ENCODE measurements at places on chromosomes 1 and 21. TPM values are rescaled to one million over a fixed set of nuclear protein-coding genes. Genes with fewer than 3 reads are reported as not detected.

Gene TMEM200B
- total RNA-seq: 3.4 TPM

Gene RHD
- total RNA-seq: not detected

Gene SPATA21
- total RNA-seq: not detected

Gene B3GALT5
- 81.9 TPM for total RNA-seq

Gene SLC2A1
- 58.7 TPM for total RNA-seq

Gene MSH4
- not detected for total RNA-seq

Gene TSPEAR
- total RNA-seq: not detected

Gene NOL9
- 19.0 TPM for total RNA-seq

Gene ABCG1
- total RNA-seq: 67.7 TPM

Gene LCE3E
- total RNA-seq: not detected

Gene RGS18
- not detected for total RNA-seq

Gene KCNH1
- total RNA-seq: 2.2 TPM

DNA sequence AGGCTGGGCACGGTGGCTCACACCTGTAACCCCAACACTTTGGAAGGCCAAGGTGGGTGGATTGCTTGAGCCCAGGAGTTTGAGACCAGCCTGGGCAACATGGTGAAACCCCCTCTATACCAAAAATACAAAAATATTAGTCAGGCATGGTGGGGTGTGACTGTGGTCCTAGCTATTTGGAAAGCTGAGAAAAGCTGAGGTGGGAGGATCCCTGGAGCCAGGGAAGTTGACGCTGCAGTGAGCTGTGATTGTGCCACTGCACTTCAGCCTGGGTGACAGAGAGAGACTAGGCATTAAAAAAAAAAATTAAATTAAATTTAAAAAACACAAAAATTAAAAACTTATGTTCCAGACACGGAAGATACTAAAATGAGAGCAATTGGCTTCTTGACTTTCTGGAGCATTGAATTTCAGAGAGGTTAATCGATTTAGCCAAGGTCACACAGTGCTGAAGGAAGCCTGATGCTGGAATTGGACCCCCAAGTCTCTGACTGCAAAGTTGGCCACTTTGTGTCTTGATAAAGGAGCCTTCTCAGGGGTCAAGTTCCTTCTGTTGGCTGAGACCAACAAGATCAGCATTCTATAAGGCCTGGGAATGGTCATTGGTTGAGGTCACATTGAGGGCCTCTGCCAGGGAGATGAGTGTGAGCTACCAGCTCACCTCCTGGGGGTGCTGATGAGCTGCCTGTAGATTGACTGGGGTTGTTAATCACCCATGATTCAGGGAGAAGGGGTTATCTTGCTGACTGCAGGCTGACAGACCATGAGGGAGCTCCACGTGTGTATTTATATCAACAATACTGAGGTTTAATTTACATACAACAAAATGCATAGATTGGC, 54.3 kb downstream of the RPS6KA1 start:
- no peak overlapping the region for H3K27ac ChIP-seq
- no peaks in the 10 kb centered on the region for H3K4me1 ChIP-seq
- no peaks in the 10 kb centered on the region for H3K27me3 ChIP-seq
- no peaks in the 10 kb centered on the region for H3K36me3 ChIP-seq
- DNase-seq: no peak

- H3K4me3 ChIP-seq: no peak overlapping the region
- H3K4me1 ChIP-seq: peaks cover 7% of the 10 kb centered on the region
- H3K27ac ChIP-seq: no peak overlapping the region
- no peaks in the 10 kb centered on the region for H3K27me3 ChIP-seq
These were observed 12.8 kb downstream of the KCNJ15 start for GRCh38 chr21:38269576-38269936.

GRCh38 chr1:46150085-46150484, 17.7 kb upstream of the PIK3R3 start:
- no peak overlapping the region for H3K4me3 ChIP-seq
- no peak for DNase-seq
- no peaks in the 10 kb centered on the region for H3K36me3 ChIP-seq

DNA sequence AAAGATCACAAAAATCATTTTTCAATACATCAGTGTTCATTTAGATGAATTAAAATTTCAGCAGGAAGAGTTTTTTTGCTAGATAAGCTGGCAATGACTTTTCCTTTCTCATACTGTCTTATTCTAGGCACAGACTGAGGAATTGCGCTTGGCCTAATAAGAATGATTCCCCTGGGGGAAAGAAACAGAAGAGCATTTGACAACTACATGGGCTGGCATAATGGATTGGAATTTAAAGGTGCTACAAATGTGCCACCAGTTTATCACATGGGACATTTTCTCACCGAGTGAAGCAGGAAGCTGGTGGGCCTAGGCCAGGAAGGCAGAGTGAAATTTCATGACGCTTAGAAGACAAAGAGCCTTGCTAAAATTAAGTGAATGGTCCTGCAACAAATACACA, 39.3 kb downstream of the CDKN2C start:
- H3K27me3 ChIP-seq: no peaks in the 10 kb centered on the region
- no peaks in the 10 kb centered on the region for H3K4me1 ChIP-seq
- DNase-seq: no peak
- H3K27ac ChIP-seq: no peak overlapping the region
- no peak overlapping the region for H3K4me3 ChIP-seq
- H3K36me3 ChIP-seq: no peaks in the 10 kb centered on the region

DNA sequence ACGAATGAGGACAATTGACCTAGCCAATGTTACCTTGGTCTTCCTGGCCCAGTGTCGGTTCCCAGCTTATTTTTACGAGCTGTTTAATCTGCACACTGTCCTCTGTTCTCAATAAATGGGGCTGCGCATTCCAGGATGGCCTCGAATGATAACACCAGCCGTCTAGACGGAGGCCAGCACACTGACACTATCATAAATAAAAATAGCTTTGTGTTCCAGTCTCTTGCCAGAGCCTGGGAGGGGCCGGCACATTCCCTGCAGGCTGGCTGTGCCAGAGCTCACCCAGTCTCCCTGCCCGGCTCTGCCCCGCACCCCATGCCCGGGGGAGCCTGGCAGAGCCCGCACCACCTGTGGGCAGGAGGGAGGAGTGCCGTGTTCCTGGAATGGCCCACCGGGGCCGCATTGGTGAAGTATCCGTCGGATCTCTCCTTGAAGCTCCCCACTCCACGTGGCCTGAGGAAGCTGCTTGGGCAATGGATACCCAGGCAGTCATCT, 92.1 kb downstream of the SPSB1 start:
- peaks cover 30% of the 10 kb centered on the region for H3K4me1 ChIP-seq
- H3K36me3 ChIP-seq: no peaks in the 10 kb centered on the region
- H3K27ac ChIP-seq: peak overlapping the region; percentile 56
- H3K4me3 ChIP-seq: no peak overlapping the region

- no peak overlapping the region for H3K27ac ChIP-seq
- H3K27me3 ChIP-seq: no peaks in the 10 kb centered on the region
- no peaks in the 10 kb centered on the region for H3K36me3 ChIP-seq
- DNase-seq: no peak
- no peaks in the 10 kb centered on the region for H3K4me1 ChIP-seq
- no peak overlapping the region for H3K4me3 ChIP-seq
These were observed 288.4 kb upstream of the RGS18 start for GRCh38 chr1:191869790-191870312.

- H3K4me1 ChIP-seq: peaks cover 41% of the 10 kb centered on the region
- peak; percentile 97 for DNase-seq
- no peaks in the 10 kb centered on the region for H3K27me3 ChIP-seq
- H3K36me3 ChIP-seq: no peaks in the 10 kb centered on the region
- H3K27ac ChIP-seq: peak within 1 kb of the TSS; percentile 97
- H3K4me3 ChIP-seq: peak within 1 kb of the TSS; percentile 46
These were observed at the start of gene PTP4A2 for GRCh38 chr1:31938184-31938975. TSS of gene PTP4A2 (minus strand) at chr1:31938368. CDS start at chr1:31919065, 19,303 bp downstream.

DNA sequence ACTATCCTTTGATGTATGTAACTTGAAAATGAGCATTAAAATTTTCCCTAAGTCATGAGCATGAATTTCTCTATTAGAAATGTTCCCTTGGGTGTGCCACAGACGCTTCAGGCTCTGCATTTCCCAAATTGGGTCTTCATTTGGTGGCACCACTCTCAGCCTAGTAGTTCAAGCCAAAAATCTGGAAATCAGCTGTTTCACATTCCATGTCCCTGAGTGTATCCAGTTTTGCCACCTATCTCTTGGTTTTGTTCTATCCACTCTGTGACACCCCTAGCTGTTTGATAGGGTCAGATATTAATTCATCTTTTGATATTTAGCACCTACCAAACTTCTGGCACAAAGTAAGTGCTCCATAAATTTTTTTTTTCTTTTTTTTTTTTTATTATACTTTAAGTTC, 89.5 kb upstream of the DPH5 start:
- H3K4me3 ChIP-seq: no peak overlapping the region
- H3K27ac ChIP-seq: no peak overlapping the region
- no peaks in the 10 kb centered on the region for H3K27me3 ChIP-seq
- H3K4me1 ChIP-seq: no peaks in the 10 kb centered on the region
- no peak for DNase-seq

DNA sequence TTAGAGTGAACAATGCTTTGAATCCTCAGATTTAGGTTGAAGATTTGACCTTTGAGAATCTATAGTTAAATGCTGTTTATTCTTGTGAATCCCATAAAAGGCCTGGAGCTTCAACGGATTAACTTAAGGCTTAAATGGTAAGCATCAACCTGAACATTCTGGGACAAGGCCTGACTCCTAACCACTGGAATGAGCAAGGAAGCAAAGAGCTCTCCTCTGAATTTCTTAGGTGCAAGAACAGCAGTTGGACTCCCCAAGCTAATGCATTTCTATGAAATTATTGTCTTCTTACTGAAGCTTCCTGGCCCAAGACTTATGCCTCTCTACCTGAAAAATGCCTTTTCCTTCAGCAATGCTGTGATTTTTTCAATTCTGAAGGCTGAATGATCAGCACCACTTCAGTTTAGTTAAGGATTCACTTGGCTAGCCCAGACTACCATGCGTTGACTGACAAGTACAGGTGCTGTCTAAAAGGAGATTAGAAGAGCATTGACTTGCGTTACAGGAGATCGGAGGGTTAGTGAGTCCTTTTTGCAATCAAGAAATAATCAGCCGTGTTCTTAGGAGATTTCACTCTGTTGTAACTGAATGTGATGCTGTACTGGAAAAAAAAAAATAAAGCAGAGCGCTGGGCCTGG, 178.5 kb downstream of the ZC3H11B start:
- H3K4me1 ChIP-seq: no peaks in the 10 kb centered on the region
- no peaks in the 10 kb centered on the region for H3K36me3 ChIP-seq
- no peak for DNase-seq
- H3K4me3 ChIP-seq: no peak overlapping the region
- no peak overlapping the region for H3K27ac ChIP-seq

- H3K4me1 ChIP-seq: no peaks in the 10 kb centered on the region
- no peak for DNase-seq
- no peaks in the 10 kb centered on the region for H3K36me3 ChIP-seq
- no peak overlapping the region for H3K27ac ChIP-seq
- H3K27me3 ChIP-seq: no peaks in the 10 kb centered on the region
These were observed 113.0 kb upstream of the RGS1 start for GRCh38 chr1:192462616-192463015.

- no peak overlapping the region for H3K27ac ChIP-seq
- DNase-seq: no peak
- H3K36me3 ChIP-seq: no peaks in the 10 kb centered on the region
- no peaks in the 10 kb centered on the region for H3K27me3 ChIP-seq
These were observed 264.2 kb downstream of the NPHP4 start for GRCh38 chr1:5727871-5728643.

DNA sequence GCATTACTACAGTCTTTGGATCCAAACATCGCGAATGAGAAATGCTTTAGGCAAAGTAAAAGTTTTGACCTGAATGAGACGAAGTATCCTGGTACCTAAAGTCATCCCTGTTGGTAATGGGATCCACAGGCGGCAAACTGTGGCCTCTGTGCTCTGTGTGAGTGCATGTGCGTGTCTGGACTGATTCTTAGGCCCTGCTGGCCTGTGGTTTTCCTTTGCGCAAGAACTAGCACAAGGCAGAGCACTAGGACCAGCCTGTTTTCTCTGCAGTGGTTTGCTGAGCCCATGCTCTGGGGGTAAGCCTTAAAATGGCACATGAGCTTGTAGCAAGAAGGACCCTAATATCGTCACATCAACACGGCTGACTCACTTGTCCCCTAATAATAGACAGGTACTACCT, 251.2 kb downstream of the DSCAM start:
- H3K4me3 ChIP-seq: no peak overlapping the region
- no peak for DNase-seq
- no peaks in the 10 kb centered on the region for H3K27me3 ChIP-seq

- no peaks in the 10 kb centered on the region for H3K27me3 ChIP-seq
- no peak overlapping the region for H3K27ac ChIP-seq
- H3K4me1 ChIP-seq: no peaks in the 10 kb centered on the region
- no peak overlapping the region for H3K4me3 ChIP-seq
- DNase-seq: no peak
These were observed 632.2 kb downstream of the KIF26B start for GRCh38 chr1:245786948-245787347.

DNA sequence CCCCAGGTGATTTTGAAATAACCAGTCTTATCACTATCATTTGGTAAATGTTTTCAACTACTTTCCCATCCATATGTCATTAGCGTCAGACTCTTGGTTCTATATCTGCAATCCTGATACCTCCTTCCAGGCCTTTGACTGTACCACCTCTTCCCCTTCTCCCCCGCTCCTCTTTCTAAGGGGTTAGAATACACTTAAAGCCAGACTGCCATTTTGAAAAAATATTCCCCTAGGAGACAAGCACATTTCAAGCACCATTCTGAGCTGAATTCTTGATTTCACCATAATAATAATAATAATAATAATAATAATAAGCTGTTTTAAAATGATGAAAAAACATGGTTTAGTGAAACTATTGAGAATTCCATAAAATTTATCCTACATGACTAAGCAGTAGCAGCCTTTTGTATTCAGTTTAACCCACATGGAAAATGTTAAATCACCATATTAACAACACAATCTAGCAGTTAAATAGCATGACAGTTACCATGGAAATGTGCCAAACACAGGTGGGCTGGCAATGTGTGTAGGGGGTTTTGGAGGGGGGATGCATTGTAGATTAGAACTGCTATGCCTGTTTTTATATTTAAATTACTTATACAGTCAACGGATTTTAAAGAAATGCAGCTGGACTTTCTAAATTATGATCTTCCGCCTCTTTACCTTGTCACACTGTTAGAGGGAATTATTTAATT, 480.2 kb upstream of the DEPDC1 start:
- H3K4me1 ChIP-seq: no peaks in the 10 kb centered on the region
- no peaks in the 10 kb centered on the region for H3K27me3 ChIP-seq
- DNase-seq: no peak
- H3K36me3 ChIP-seq: no peaks in the 10 kb centered on the region
- H3K27ac ChIP-seq: no peak overlapping the region
- no peak overlapping the region for H3K4me3 ChIP-seq

GRCh38 chr1:46197560-46197963, 672 bp downstream of the POMGNT1 start:
- H3K27me3 ChIP-seq: no peaks in the 10 kb centered on the region
- peak overlapping the region; percentile 89 for H3K27ac ChIP-seq
- no peaks in the 10 kb centered on the region for H3K36me3 ChIP-seq
- H3K4me3 ChIP-seq: peak overlapping the region; percentile 60
- no peak for DNase-seq

- H3K27ac ChIP-seq: no peak overlapping the region
- no peak for DNase-seq
- peaks cover 23% of the 10 kb centered on the region for H3K4me1 ChIP-seq
- no peaks in the 10 kb centered on the region for H3K27me3 ChIP-seq
These were observed 35.8 kb downstream of the LAMC1 start for GRCh38 chr1:183058851-183059502.

Data from transverse colon (tissue), 4 donors.